Umbilical cord (tissue), 2 donors: ENCODE measurements at places on chromosomes 13 and 19.

DNA sequence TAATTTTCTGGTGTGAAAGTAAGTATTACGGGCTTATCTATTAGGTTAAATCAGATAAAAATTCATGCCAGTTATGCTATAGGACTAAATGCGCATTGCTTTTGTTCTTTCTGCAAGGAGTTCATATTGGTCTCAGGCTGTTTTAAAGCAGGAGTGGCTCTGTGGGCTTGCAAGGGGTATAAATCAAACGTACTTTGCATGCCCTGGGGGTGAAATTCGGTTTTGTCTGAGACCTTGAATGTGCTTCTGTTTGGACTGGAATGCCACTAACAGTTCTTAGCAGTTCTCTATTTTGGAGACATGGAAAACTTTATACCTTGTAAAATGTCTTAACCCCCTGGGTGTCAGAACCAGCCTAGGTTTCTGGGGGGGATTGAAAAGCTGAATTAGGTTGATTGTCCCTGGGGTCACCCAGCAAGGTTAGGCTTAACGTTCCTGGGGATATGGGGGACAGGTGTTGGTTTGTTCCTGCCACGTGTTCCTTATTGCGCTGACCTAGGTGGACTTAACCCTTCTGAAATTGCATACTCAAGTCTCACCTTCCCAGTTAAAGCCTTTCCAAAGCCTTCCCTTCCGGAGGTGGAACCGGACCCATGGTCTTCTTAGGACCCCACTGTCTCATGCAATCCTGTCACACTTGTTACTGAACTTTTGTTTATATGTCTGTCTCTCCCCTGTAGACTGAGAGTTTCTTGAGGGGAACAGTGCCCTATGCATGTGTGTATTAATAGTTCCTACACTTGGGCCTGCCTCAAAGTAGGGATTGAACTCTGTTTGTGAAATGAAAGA, 182.2 kb downstream of the LMO7 start:
- DNase-seq, result peak; percentile 33

DNA sequence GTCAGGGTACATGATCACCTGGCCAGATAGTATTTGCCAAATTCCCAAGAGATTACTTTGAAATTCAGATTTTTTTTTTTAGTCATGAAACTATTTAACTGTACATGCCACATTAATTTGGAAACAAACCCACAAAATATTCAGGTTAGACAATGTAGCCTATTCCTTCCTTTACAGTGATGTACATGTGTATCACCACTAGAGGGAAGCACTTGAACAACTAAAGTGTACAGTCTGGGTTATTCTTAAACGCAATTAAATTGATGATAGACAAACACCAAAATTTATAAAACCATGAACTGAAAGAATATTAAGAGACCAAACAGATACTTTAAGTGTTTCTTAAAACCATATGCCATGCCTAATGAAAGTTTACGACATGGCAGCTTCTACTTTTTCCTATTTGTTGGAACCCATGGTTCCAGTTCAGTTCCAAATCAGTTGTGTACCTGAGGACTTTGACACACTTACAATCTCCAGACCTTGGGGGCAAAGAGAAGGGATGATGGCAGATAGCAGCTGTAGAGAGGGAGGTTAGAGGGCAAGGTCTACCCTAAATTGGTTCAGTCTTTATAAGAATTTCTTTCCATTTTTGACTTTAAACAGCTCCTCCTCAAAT, 52.8 kb downstream of the TNFSF13B start:
- peak; percentile 21 for DNase-seq

DNA sequence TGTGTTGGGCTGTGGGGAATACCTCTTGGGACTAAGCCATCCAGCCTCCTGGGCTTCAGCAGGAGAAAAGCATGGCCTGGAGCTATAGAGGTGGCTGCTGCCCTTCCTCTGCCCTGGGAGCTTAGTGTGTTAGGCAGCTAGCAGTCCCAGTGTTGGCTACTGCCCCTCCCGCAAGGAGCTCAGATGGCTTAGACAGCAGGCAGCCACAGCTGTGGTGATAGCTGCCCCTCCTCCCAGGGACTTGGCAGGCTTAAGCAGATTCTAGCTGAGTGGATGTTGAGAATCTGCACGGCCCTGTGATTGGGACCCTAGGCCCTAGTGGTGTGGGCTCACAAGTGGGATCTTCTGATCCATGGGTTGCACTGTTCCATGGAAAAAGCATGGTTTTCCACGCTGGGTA, 264.5 kb downstream of the TDRD3 start:
- DNase-seq, result no peak

DNA sequence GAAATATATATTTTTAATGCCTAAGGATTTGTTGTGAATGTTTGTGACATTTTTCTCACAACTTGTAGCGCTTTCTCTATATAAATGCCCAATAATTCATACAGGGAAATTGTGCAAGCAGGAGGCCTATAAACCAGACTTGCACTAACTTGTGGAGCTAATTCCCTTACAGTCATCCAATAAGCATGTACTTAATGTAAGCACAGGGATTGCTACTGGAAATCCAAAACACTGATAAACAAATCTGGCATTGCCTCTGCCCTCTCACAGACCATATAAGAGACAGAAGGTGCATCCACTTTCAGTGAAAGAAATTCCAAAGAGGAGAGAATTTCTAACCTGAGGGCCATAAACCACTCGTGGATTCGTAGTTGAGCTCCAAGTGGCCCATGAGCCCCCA, 518.8 kb downstream of the MYO16 start:
- peak; percentile 48 for DNase-seq

- DNase-seq, result no peak
These were observed 105.3 kb downstream of the RGCC start for GRCh38 chr13:41562541-41563178.

- peak; percentile 83 for DNase-seq
These were observed at the start of gene CLIP3 for GRCh38 chr19:36032251-36033104. Gene CLIP3 (minus strand): TSS chr19:36032873. CDS start chr19:36032357, 516 bp downstream.

GRCh38 chr13:114132419-114133121, at the start of gene RASA3:
Gene RASA3 (minus strand): TSS chr13:114132623. CDS start chr13:114132489, 134 bp downstream.
- peak; percentile 90 for DNase-seq

- DNase-seq, result peak; percentile 26
These were observed 127.5 kb downstream of the LIG4 start for GRCh38 chr13:108087810-108088209.
